Stimulated activated CD4-positive, alpha-beta T cell treated with anti-CD3 and anti-CD28 coated beads, Interleukin-1b, Interleukin-23, amount 100 ng/mL, for 1 hour (primary cell): ENCODE measurements at places on chromosomes 7 and 10.

DNA sequence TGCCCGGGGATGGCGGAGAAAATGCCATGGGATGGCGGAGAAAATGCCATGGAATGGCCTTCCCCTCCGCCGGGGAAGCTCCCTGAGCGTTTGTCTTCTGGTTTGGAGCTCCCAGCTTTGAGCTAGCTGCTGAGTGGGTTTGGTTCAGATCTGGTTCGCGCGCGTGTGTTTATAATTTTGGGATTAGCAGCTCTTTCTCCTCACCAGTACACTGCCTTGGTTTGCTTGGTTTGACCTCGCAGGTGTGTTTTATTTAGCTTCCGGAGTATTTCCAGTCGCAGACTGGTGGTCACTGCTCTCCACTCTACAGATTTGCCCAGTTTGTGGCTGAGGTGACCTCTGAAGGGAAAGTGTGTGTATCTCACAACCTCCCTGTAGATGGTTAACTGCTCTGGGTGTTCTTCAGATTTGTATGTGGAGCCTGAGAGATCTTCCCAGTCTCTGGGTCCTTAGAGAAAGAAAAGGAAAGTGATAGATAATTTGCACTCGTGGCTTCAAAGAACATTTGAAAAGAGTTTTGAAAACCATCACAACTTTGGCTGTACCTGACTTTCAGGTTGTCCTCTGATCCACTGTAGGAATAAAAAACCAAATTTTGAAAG, 597 bp downstream of the ZNF277 start:
- DNase-seq = no peak

GRCh38 chr10:3738855-3739350, 46.1 kb downstream of the KLF6 start:
- DNase-seq = no peak

DNA sequence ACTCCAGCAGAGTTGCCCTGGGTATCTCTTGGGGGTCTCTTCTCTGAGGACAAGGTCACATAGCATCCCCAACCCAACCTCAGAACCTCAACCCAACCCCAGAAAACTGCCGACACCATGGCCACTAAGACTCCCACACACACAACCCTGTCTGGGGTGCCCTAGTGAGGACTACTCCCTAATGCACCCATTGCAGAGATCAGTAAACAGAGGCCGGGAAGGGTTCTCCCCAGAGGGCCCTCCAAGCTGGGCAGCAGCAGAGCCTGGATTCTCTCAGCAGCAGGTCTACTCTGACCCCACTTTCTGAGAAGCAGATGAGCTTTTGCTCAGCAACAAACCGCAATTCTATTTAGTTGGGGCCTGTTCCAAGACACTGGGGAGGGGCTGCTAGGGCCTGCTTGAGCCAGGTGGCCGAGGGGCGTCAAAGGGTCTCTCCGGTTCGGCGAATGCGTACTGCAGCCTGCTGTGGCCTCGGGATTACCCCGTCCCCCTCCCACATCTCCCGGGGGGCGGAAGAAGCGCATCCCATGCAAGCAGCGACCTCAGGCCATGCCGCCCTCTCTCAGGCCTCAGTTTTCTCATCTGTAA, 828 bp downstream of the OGDHL start:
- DNase-seq = no peak

DNA sequence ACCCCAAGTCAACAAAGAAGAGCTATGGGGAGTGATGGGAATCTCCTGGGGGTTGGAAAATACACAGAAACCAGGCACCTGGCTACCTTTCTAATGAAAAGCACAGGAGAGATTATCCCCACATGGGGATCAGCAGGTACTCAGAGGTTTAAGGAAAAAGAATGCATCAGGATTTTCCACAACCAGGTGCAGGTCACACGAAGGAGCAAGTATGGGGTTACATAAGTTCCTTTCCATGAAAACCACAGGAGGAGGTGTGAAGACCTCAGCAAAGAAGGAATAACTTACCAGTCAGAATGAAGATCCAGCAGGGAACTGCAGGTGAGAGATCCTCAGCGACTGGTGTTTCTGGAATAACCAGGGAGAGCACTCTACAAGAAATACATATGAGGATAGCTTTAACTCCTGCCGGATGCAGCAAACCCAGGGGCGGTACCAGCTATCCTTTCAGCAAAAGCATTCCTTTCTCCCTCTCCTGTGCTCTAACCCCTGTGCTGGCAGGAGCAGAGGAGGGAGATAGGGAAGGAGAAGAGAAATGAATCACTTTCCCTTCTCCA, 116.7 kb upstream of the TMEM106B start:
- no peak for DNase-seq

GRCh38 chr7:16416289-16417282, 4.8 kb downstream of the CRPPA start:
- no peak for DNase-seq

DNA sequence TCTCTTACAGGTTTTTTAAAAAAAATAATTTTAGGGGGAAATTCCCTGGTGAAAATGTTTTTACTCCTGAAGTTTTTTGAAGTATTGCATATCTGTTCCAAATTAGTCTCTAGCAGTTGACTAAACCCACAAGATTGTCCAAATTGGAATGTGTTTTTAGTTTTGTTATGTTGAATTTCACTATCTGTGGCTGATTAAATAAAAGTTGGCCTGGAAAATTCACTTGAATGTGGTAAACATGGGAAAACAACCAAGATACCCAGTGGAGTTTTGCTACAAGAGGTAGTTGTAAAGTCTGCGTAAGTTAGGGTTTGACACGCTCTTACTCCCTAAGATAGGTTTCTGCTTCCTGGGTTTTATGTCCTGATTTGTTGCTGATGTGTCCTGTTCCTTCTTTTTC, 3.3 kb downstream of the TSGA13 start:
- DNase-seq = no peak

DNA sequence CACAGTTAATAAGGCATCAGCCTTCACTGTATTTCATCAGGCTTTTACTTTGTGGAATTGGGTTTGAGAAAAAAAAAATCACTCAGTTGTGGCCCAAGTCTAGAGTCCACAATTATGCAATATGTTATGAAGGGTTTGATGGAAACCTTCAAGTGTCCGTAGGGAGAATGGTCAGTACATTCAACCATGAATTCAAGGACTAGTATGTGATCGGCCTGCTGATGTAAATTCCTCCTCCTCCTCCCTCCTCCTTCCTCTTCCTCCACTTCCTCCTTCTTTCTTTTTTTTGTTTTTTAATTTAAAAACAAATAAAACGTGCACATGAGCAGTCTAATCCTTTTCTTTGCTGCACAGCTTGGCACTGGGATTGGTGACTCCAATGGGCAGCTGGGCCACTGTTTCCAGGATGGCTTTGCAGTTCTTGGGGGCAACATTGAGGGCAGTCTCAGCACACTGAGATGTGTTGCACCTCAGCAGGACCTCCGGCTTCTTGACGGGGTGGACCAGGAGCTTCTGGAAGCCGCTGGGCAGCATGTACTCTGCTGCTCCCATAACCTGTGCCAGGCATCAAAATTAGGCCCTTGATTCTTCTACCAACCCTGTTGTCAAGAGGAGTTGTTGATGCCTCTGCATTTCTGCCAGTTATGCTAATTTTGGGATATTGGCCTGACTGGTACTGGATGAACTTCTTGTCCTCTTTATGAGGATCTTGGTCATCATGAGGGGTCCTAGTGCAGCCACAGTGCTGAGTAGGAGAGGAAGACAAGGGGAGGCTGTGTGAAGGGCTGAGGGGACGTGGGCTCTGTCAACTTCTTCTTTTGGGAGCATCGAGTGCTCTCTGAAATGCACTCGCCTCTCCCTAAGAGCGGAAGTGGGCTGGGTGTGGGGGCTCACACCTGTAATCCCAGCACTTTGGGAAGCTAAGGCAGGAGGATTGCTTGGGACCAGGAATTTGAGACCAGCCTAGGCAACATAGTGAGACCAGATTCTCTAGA, 9.3 kb upstream of the IL2RA start:
- no peak for DNase-seq

- DNase-seq = no peak
These were observed 29.7 kb downstream of the KIAA1217 start for GRCh38 chr10:24238519-24239247.

DNA sequence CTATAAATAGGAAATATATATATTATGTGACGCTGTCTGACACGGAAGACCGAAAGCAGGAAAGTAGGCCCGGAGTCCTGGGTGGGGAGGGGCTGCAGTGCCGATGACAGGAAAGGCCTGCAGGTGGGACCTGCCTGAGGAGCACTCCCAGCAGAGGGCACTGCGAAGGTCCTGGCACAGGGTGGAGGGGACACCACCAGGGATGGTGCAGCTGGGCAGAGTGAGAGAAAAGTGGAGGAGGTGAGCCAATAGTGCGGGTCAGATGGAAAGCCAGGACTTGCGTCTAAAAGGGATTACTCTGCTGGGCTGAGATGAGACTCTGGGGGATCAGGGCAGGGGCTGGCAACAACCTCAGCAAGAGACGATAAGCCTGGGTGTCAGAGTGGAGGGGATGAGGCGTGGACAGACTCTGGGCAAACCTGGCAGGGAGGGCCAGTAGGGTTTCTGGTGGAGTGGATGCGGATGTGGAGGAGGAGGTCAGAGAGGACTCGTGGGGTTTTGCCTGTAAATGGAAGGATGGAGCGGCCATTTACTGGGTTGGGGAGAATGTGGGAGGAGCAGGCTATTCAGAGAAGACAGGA, 118.2 kb upstream of the ZNF746 start:
- no peak for DNase-seq

DNA sequence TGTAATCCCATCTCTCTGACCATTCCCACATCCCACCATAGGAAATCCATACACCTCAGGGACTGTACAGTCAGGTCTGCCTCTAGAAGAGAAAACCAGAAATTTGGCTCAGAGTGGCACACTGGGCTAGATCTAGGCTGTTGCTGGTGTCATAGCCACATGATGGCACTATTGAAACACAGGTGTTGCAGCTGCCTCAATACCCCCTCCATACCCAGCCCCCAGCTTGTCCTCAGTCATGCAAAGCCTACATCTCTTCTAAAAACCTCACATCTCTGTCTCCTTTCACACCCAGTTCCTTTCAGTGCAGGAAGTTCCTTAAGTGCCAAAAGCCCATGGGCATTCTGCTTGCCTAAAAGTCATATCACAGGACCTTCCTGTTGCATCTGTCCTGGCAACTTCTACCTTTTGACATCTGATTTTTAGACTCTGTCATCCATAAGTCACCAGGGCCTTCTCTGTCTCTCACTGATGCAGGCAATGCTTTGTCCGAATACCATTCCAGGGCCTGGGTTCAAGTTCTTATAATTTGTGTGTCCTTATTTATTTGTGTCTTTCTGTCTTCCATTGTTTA, 27.0 kb upstream of the HIBADH start:
- no peak for DNase-seq

DNA sequence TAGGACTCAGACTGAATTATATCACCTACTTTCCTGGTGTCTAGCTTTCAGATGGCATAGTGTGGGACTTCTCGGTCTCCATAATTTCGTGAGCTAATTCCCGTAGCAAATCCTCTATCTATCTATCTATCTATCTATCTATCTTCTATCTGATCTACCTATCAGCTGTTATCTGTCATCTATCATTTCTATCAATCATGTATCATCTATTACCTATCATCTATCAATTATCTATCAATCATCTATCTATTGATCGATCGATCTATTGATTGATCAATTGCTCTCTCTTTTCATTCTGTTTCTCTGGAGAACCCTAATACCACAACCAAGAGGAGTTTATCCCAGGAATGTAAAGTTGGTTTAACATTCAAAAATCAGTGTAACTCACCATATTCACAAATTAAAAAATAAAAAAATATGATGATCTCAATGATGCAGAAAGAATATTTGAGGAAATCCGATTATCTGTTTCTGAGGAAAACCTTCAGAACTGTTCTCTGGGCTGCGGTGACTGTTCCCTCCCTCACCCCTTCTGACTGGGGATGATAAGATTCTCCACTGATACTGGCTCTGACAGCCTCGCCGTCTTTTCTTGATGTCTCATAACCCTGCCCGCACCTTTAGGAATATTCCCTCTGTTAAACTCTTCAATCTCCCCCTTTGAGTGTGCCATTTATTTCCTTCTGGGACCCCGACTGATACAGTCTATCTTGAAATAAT, 147.7 kb downstream of the ACTR3B start:
- DNase-seq = no peak

DNA sequence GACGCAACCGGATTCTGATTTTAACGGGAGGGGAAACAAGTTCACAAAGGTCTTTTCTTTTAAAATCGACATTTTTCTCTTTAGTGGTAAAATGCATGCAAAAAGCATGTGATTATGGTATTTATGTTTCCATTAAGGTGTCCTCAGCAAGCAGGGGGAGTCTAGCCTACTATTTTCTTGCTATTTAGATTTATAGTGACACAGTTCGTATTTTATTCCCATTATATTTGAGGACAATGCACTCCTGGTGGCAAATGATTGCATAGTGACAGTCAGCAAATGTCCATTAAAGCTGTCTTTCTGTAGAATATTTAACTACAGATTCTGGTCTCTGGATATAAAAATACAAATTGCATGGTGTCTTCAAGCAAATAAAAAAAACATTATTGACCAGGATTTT, 554.2 kb downstream of the PARD3 start:
- DNase-seq = no peak

GRCh38 chr10:89207181-89207800, at the start of gene CH25H:
TSS of gene CH25H (minus strand) at chr10:89207317. CDS start at chr10:89207292, 25 bp downstream.
- no peak for DNase-seq

GRCh38 chr7:6621195-6622133, 6.1 kb downstream of the ZNF853 start:
- DNase-seq = no peak

DNA sequence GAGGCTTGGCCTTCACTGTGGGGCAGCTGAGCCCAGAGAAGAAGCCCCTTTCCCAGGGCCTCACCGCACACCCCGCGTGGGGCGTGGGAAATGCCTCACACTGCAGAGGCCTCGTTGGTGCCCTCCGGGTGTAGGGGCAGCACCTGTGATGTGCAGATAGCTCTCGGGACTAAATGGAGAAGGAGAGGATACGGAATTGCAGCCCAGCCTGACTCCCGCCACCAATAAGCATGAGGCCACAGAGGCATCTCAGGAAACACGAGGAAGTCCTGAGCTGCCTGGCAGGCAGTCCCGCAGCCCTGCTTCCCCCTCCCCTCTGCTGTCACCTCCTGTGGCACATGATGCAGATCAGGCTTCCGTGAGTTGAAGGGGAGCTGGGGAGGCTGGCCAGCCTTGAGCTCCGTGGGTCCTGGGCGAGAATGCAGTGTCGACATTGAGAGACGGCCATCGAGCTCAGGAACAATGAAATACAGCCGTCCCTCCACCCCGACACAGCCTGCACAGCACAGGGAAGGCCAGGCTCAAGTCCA, 59.6 kb upstream of the PPP2R2D start:
- no peak for DNase-seq

DNA sequence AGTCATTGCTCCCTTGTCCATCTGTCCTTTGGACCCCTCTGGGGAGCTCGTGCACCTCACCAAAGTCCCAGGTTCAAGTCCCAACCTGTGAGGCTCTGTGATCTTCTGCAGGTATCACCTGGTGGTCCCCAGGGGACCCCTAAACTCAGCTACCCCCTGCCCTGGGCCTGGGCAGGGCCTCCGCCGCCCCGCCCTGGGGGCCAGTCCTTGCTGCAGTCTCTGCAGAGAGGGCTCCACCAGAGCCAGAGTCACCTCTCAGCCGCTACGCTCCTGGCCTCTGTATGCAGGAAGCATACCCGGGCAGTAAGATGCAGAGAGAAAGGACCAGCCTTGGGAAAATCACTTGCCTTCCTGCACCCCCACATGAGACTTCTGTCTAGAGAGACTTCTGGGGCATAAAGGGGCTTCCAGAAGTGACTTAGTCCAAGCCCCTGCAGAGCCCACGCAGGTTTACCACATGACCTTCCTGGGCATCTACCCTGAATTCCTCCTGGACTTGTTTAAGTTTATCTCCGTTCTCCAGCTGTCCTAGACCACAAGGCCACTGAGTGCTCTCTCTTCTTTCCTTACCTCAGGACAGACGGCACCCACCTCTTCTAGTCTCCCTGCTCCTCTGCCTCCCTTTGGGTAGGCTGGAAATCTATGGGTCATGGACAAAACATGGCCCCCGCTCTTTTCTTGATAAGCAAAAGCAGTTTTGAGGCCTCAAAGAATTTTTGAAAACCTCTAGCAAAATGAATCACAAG, 21.2 kb downstream of the CALML5 start:
- DNase-seq = no peak
